ENCODE measurements at places on chromosomes 1 and 21. TPM values are rescaled to one million over a fixed set of nuclear protein-coding genes. Genes with fewer than 3 reads are reported as not detected.

The TTF2 gene
- total RNA-seq: 6.6 TPM

The KLHDC9 gene
- total RNA-seq: 7.4 TPM

The HMCN1 gene
- total RNA-seq: 53.0 TPM

The GPR61 gene
- not detected for total RNA-seq

The CD5L gene
- total RNA-seq: not detected

The AVPR1B gene
- not detected for total RNA-seq

The NHLH1 gene
- not detected for total RNA-seq

DNA sequence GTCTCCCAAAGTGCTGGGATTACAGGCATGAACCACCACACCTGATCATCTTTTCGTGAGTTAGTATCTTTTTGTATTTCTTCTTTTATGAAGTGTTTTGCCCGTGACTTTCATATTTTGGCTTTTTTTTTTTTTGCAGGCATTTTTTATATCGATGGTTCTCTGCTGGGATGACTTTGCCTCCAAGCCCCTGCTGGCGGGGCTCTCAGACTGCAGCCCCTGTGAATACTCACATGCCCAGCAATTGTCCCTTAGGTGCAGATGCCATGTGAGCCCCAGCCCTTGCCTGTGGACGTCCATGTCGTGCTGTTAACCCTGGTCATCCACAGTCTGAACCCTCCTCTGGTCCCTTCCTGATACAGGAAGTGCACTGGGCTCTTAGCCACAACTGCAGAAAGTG is 21.7 kb downstream of the CRYAA start:
- no peak overlapping the region for H3K27ac ChIP-seq
- H3K4me3 ChIP-seq: no peak overlapping the region
- DNase-seq: no peak
- H3K36me3 ChIP-seq: no peaks in the 10 kb centered on the region
- peaks cover 9% of the 10 kb centered on the region for H3K4me1 ChIP-seq

DNA sequence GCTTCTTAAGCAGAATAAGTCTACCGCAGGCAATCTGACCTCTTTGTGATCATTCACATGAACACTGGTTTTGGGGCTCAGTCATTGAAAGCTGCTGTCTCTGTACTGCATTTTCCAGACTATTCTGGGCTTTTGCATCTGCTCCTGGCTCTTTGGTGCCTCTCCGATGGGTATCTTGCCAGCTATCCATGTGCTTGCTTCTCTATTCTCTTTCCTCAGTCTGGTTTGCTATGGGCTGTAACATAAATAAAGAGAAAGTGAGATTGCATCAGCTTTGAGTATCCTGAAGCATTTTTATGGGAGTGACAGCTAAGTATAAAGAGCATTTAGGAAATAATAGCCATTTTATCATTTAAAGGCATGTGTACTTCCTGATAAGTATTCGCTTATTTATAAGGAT is 70.7 kb downstream of the C1orf21 start:
- H3K4me1 ChIP-seq: peaks cover 92% of the 10 kb centered on the region
- no peak for DNase-seq
- H3K4me3 ChIP-seq: no peak overlapping the region
- H3K27ac ChIP-seq: no peak overlapping the region
- no peaks in the 10 kb centered on the region for H3K27me3 ChIP-seq

- H3K27me3 ChIP-seq: no peaks in the 10 kb centered on the region
- no peak overlapping the region for H3K4me3 ChIP-seq
- H3K4me1 ChIP-seq: peaks cover 50% of the 10 kb centered on the region
- DNase-seq: no peak
- no peak overlapping the region for H3K27ac ChIP-seq
- peaks cover 10% of the 10 kb centered on the region for H3K36me3 ChIP-seq
Measured at GRCh38 chr1:109933856-109934711, 23.4 kb downstream of the CSF1 start.

- no peak for DNase-seq
- H3K27me3 ChIP-seq: no peaks in the 10 kb centered on the region
- peaks cover 13% of the 10 kb centered on the region for H3K36me3 ChIP-seq
- peaks cover 24% of the 10 kb centered on the region for H3K4me1 ChIP-seq
- peak overlapping the region; percentile 53 for H3K27ac ChIP-seq
- H3K4me3 ChIP-seq: no peak overlapping the region
Measured at GRCh38 chr1:66945316-66945715, 20.5 kb downstream of the MIER1 start.

GRCh38 chr1:207454046-207454964 is at the start of gene CR2:
Gene CR2 (plus strand): TSS chr1:207454328. CDS start chr1:207454419, 91 bp downstream.
- H3K27me3 ChIP-seq: peaks cover 32% of the 10 kb centered on the region
- H3K4me1 ChIP-seq: peaks cover 17% of the 10 kb centered on the region
- no peak within 1 kb of the TSS for H3K27ac ChIP-seq
- no peak for DNase-seq
- no peaks in the 10 kb centered on the region for H3K36me3 ChIP-seq
- peak within 1 kb of the TSS; percentile 49 for H3K4me3 ChIP-seq

DNA sequence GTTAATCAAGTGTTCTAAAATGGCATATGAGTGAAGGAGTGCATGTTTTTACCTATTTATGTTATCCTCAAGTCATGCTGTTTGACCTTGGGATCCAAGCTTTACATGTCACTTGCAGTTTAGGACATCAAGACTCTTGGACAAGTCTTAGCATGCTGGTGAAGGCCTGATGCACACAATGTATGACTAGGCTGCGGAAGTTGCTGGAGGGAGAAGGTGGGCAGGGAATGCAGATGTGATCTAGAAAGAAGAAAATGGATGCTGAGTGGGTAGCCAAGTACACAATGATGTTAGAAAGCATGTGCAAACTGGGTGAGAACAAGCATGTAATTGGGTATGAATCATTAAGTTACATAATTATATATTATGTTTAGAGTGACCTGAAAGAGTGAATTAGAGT is 301.8 kb downstream of the BRINP2 start:
- H3K27ac ChIP-seq: no peak overlapping the region
- DNase-seq: no peak
- no peak overlapping the region for H3K4me3 ChIP-seq
- peaks cover 15% of the 10 kb centered on the region for H3K4me1 ChIP-seq

DNA sequence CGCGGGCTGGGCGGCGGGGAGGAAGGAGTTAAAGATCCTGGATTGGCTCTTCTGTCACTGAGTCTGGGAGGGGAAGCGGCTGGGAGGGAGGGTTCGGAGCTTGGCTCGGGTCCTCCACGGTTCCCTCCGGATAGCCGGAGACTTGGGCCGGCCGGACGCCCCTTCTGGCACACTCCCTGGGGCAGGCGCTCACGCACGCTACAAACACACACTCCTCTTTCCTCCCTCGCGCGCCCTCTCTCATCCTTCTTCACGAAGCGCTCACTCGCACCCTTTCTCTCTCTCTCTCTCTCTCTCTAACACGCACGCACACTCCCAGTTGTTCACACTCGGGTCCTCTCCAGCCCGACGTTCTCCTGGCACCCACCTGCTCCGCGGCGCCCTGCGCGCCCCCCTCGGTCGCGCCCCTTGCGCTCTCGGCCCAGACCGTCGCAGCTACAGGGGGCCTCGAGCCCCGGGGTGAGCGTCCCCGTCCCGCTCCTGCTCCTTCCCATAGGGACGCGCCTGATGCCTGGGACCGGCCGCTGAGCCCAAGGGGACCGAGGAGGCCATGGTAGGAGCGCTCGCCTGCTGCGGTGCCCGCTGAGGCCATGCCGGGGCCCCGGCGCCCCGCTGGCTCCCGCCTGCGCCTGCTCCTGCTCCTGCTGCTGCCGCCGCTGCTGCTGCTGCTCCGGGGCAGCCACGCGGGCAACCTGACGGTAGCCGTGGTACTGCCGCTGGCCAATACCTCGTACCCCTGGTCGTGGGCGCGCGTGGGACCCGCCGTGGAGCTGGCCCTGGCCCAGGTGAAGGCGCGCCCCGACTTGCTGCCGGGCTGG is at the start of gene NPR1:
TSS of gene NPR1 (plus strand) at position 170 of the 818 bp plus-strand sequence. CDS start at position 591, 421 bp downstream.
- H3K36me3 ChIP-seq: no peaks in the 10 kb centered on the region
- H3K4me1 ChIP-seq: peaks cover 21% of the 10 kb centered on the region
- peak within 1 kb of the TSS; percentile 65 for H3K4me3 ChIP-seq
- H3K27me3 ChIP-seq: no peaks in the 10 kb centered on the region
- peak within 1 kb of the TSS; percentile 79 for H3K27ac ChIP-seq

DNA sequence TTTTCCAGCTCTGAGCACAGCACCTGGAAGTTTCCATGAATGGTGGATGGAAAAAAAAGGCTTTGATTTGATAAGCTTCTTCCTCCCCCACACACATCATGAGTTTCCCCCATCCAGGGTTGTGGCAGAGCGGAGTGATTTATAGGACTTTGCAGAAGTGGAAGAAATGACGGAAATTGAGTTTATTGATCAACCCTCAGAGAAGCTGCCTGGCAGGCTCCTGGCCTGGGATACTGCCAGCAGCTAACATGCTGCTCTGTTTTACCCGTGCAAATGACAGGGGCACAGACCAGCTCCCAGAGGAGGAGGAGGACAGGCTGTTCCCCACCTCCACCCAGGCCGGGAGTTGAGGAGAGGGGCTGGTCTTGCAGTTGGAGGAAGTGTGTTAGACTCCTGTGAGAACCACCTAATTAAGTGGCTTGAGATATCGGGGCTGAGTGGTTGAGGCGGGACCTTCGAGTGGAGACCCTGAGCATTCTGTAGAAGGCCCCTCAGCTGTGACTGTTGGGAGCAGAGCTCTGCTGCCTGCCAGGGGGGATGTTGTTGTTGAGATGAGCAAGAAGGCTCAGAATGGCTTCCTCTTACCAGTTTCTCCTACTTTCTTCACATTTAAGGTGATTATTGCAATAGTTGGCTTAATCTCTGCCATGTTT is 21.8 kb downstream of the ADORA1 start:
- no peaks in the 10 kb centered on the region for H3K4me1 ChIP-seq
- no peaks in the 10 kb centered on the region for H3K27me3 ChIP-seq
- DNase-seq: no peak
- no peak overlapping the region for H3K27ac ChIP-seq
- H3K4me3 ChIP-seq: no peak overlapping the region

- H3K36me3 ChIP-seq: no peaks in the 10 kb centered on the region
- no peak for DNase-seq
- H3K27ac ChIP-seq: no peak overlapping the region
Measured at GRCh38 chr1:165152727-165153126, 203.8 kb downstream of the LMX1A start.

GRCh38 chr1:181061891-181062835 is 26.3 kb upstream of the IER5 start:
- H3K27ac ChIP-seq: no peak overlapping the region
- H3K36me3 ChIP-seq: no peaks in the 10 kb centered on the region
- no peak overlapping the region for H3K4me3 ChIP-seq
- H3K27me3 ChIP-seq: no peaks in the 10 kb centered on the region
- no peak for DNase-seq

DNA sequence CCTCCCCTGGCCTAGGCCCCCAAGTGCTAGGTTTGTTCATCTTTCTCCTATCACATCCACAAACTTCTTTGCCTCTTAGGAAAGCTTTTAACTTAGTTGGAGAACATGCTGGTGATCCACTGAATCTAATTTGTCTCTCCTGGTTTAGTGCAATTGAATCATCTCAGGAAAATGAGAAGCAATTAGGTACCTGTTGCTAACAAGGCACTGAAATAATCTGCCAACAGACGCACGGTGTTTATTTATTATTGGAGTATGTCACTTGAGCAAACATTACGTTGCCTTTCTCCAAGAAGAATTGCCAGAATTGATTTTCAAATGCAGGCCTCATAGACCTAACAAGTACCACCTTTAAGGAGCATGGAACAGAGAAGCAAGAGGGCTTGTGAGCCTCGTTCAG is 309.4 kb downstream of the NFIA start:
- H3K27ac ChIP-seq: no peak overlapping the region
- H3K27me3 ChIP-seq: no peaks in the 10 kb centered on the region
- no peak for DNase-seq
- peaks cover 42% of the 10 kb centered on the region for H3K36me3 ChIP-seq
- no peak overlapping the region for H3K4me3 ChIP-seq

- no peaks in the 10 kb centered on the region for H3K27me3 ChIP-seq
- no peak for DNase-seq
- no peaks in the 10 kb centered on the region for H3K36me3 ChIP-seq
- no peak overlapping the region for H3K4me3 ChIP-seq
Measured at GRCh38 chr1:168631671-168632400, 55.4 kb downstream of the XCL1 start.

- H3K36me3 ChIP-seq: no peaks in the 10 kb centered on the region
- H3K27me3 ChIP-seq: no peaks in the 10 kb centered on the region
- no peak for DNase-seq
- no peaks in the 10 kb centered on the region for H3K4me1 ChIP-seq
- no peak overlapping the region for H3K4me3 ChIP-seq
Measured at GRCh38 chr1:210915890-210916507, 217.9 kb downstream of the KCNH1 start.

GRCh38 chr1:204149107-204149506 is 2.7 kb downstream of the ETNK2 start:
- no peak for DNase-seq
- peaks cover 7% of the 10 kb centered on the region for H3K27me3 ChIP-seq
- no peak overlapping the region for H3K27ac ChIP-seq
- peaks cover 25% of the 10 kb centered on the region for H3K4me1 ChIP-seq
- no peak overlapping the region for H3K4me3 ChIP-seq
- H3K36me3 ChIP-seq: no peaks in the 10 kb centered on the region

- no peaks in the 10 kb centered on the region for H3K27me3 ChIP-seq
- no peaks in the 10 kb centered on the region for H3K4me1 ChIP-seq
- peaks cover 27% of the 10 kb centered on the region for H3K36me3 ChIP-seq
- H3K4me3 ChIP-seq: no peak overlapping the region
- no peak for DNase-seq
Measured at GRCh38 chr1:92184632-92185031, 33.1 kb upstream of the C1orf146 start.

- no peaks in the 10 kb centered on the region for H3K4me1 ChIP-seq
- no peak for DNase-seq
- no peak overlapping the region for H3K4me3 ChIP-seq
- H3K27me3 ChIP-seq: no peaks in the 10 kb centered on the region
Measured at GRCh38 chr1:15056515-15057285, 96.8 kb upstream of the TMEM51 start.

DNA sequence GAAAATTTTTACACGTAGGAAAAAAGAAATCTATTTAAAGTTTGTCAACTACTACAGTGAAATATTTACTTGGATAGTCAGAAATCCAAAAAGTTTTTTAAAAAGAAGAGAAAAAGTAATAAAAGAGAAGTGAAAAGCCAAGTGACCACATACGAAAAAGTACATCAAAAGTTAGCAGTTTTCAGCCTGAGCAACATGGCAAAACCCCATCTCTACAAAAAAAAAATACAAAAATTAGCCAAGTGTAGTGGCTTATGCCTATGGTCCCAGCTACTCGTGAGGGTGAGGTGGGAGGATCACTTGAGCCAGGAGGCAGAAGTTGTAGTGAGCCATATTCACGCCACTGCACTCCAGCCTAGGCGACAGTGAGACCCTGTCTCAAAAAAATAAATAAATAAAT is 5.2 kb upstream of the MR1 start:
- no peak overlapping the region for H3K4me3 ChIP-seq
- no peak overlapping the region for H3K27ac ChIP-seq
- H3K36me3 ChIP-seq: no peaks in the 10 kb centered on the region
- H3K4me1 ChIP-seq: peaks cover 10% of the 10 kb centered on the region
- H3K27me3 ChIP-seq: no peaks in the 10 kb centered on the region
- DNase-seq: no peak

DNA sequence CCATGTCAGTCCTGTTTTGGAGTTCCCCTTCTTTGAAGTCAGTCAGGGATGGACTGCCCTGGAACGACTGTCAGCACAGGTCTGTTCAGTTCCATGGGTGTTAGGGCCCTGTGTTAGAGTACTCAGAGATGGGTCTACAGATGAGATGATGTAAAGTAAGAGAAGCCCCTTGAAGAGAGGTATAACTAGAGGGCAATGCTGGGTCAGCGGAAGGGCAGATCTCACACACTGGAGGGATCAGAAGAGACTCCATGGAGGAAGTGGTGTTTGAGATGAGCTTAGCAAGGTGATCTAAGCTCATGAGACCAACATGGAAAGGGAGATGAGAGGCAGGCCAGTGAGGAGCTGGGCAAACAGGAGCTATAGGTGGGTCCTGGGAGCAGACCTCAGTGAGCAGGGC is 7.6 kb downstream of the PPFIA4 start:
- DNase-seq: no peak
- peaks cover 20% of the 10 kb centered on the region for H3K4me1 ChIP-seq
- H3K36me3 ChIP-seq: no peaks in the 10 kb centered on the region
- no peak overlapping the region for H3K4me3 ChIP-seq
- no peaks in the 10 kb centered on the region for H3K27me3 ChIP-seq

Data from esophagus muscularis mucosa (tissue), 4 donors.